ENCODE measurements at places on chromosomes 6 and 20.

GRCh38 chr20:2330090-2330695 lies 34.4 kb downstream of the TGM3 start:
- DNase-seq = no peak

DNA sequence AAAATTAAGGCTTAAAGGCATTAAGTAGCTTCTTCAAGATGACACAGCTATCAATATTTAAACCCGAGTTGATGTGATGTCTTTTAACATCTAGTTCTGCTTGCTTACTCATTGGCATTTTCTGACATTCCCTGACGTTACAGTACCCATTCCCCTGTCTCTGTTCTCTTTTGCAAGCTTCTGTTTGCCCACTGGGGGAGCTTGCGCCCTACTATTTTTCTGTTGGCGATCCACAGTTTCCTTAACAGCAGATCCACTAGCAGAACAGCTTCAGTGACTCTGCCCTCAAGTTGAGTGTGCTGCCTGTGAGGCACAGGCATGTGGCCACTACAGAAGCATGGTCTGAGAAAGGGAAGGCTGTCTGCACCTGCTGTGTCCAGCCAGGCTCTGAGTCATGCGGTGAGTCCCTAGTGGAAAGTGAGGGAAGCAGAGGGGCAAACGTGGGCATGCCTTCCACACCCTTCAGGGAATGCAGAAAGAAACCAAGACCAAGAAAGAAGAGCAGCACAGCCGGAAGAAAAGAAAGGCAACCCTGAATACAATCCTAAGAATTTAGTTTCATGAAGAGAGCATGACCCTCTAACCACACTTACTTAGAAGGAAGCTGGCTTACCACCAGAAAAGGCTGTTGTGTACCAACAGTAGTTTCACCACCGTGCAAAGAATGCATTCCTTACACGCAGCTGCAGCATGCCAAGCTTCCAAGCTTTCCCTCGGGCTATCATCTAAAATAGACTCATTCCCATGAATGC lies 97.7 kb upstream of the VGLL2 start:
- DNase-seq = no peak

GRCh38 chr6:23620911-23621401 lies 505.1 kb upstream of the NRSN1 start:
- DNase-seq = no peak

DNA sequence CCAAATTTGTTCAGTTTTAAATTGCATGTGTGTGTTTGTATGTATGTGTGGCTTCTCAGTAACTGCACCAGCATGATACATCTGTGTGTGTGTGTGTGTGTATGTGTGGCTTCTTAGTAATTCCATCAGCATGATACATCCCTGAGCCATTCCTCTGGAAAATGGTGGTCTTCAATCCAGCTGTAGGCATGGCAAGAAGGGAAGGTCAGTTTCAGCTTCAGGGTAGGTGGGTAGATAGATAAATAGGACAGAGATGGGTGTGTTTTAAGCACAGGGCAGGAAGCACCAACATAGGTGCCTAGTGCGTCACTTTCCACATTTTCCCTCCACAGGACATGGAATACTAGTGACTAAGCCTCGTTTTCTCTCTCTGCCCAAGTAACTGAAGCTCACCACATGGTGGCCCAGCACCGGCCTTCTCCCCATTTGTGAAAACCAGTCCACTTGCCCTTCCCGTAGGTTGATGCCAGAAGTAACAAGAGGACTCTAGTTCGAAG lies 82.9 kb downstream of the RPP40 start:
- DNase-seq = no peak

GRCh38 chr20:33042983-33043730 lies 10.5 kb upstream of the BPIFB3 start:
- DNase-seq = no peak

Data from T-helper 9 cell (primary cell).